Stimulated activated CD8-positive, alpha-beta memory T cell treated with anti-CD3 and anti-CD28 coated beads, Interleukin-2, amount 100 ng/mL, for 1 hour (primary cell): ENCODE measurements at places on chromosomes 6 and 20.

DNA sequence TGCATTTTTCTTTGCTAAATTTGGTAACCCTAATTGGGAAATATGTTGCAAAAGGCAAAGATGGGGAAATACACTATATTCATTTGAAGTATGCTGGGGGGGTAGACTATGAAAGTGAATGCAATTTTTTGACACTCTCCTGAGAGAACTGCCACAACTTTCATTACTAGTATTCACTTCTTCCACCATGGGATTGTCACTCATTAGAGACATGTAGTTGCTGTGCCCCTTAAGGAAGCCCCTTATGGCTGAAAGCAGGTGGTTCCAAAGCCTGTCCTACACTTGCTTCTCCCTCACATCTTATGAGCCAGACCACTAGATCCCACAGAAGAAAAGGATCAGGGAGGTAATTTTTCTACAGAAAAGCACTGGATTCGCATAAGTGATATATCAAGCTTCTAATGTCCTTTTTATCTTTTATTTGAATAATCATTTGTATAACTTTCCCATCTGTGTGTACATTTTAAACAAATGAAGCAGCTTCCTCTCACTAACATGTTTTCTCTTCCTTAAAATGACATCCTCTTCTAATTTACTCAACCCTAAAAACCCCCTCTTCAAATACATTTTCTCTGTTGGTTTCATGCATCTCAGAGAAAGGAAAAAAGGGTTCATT lies 83.8 kb downstream of the GCLC start:
- no peak for DNase-seq

- no peak for DNase-seq
Observed at GRCh38 chr20:16349523-16350260, 223.6 kb downstream of the KIF16B start.

- DNase-seq: no peak
Observed at GRCh38 chr6:144156338-144156737, 6.0 kb downstream of the STX11 start.

DNA sequence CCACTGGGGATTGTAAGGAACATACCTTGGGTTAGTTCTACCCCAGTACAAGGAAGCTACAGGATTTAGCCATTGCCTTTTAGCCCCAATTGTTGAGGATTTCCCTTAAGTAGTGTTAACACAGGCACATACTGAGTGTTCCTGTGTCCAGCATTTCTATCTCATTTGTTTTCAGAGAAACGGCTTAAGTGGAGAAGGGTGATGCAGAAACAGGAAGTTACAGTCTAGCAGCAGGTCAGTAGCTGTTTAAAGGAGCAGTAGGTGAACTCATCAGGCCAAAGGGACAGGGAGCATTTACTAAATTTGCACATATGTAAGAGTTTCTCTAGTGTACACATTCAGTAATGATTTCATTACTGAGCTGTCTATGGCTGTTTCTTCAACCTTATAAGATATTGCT lies 644.2 kb upstream of the GJE1 start:
- no peak for DNase-seq
